ENCODE measurements at places on chromosomes 1 and 21.

DNA sequence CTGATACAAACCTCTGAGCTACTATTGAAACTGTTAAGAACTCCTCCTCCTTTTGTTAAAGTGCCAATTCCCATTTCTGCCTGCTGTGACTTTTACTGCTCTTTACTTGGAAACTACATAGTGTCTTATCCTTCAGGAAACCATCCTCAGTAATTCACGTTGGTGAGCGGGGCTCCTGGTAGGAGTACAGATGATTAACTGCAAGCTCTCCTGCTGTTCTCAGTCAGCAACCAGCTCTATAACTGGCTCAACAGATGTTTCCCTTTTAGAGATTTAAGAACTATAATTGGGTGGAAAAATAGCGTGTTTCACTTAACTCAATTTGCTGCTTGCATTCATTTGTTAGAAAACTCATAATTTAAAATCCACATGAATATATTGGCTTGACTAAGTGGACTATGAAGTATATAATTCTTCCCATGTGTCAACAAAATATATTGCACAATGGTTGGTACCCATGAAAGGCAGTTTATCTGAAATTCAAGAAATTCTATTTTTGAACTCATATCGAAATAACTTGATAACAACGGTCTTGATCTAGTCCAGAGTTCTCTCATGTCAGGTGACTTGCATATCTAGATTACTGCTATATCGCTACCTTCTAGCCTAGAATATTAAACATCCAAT, 574.0 kb downstream of the KCNT2 start:
- DNase-seq = no peak

GRCh38 chr1:30196872-30197638, 526.3 kb downstream of the MATN1 start:
- DNase-seq = no peak

- DNase-seq = no peak
Observed at GRCh38 chr1:110477445-110477957, 26.6 kb downstream of the PROK1 start.

DNA sequence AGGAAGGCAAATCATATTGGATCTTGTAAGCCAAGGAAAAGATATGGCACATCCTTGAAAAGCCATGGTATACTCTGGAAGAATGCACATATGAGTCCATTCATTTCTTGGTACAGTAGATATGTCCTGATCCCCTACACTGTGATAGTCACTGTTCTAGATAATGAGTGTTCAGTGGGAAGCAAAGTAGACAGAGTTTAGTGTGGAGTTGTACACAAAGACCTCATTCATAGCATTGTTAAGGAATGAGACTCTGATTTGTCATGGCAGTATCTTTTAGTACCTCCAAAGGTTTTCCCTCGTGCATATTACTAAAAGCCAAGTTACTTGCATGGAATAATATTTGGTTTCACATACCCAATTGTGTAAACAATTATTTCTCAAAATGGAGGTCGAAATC, 204.7 kb downstream of the NFIA start:
- no peak for DNase-seq

- no peak for DNase-seq
Observed at GRCh38 chr1:203276916-203277545, 28.3 kb upstream of the BTG2 start.

DNA sequence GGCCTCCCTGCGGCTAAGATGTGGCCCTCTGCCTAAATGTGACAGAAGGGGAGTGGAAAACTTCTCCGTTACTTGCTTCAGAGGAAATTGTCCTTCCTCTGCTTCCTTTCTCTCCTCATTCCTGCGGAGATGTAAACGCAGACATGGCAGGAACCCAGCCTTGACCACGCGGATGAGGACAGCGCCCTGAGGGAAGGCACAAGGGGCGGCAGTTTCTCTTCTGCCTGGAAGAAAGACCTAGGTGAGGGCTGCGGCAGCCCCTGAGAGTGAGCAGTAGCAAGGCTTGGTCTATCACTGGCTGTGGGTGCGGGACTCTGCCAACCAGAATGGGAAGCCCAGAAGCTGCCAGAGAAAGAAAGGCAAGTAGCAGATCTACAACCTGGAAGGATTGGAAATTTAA, 14.0 kb upstream of the CTPS1 start:
- DNase-seq = no peak

DNA sequence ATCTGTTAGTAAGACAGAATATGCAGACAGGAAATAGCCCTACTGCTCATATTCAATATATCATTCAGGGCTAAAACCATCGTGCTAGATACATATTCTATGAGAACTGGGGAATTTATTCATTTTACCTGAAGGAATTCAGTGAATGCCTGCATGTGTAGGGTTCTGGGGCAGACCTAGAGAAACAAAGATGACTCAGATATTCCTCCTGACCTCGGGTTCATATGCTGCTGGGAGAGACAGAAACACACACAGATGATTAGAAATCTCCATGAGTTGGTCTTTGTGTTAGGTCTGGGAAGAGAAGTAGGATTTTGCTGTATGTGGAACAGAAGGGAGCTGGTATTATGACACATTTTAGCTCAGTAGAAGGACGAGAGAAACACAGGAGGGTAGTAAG, 176.5 kb upstream of the ST6GALNAC5 start:
- no peak for DNase-seq

DNA sequence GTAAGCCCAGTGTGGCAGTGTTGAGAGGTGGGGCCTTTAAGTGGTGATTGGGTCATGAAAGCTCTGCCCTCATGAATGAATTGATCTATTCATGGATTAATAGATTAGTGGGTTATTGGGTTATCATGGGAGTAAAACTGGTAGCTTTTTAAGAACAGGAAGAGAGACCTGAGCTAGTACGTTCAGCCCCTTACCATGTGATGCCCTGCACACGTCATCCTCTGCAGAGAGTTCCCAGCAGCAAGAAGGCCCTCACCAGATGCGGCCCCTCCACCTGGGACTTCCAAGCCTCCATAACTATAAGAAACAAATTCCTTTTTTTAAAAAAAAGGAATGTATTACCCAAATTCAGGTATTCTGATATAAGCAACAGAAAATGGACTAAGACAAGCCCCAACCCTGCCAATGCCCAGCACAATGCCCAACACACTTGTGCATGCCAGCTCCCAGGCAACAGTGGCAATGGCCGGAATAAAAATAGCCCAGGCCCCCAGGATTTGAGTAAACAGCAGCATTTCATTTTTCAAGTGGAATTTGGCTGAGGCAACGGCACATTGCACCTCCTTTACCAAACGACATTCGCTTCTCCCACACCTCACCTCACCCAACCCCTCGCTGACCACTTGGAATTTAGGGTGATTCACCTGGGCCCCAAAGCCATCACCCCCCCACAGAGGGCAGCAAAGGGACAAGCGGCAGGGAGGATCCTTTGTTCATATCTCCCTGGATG, 215.9 kb downstream of the TOMM20 start:
- no peak for DNase-seq

DNA sequence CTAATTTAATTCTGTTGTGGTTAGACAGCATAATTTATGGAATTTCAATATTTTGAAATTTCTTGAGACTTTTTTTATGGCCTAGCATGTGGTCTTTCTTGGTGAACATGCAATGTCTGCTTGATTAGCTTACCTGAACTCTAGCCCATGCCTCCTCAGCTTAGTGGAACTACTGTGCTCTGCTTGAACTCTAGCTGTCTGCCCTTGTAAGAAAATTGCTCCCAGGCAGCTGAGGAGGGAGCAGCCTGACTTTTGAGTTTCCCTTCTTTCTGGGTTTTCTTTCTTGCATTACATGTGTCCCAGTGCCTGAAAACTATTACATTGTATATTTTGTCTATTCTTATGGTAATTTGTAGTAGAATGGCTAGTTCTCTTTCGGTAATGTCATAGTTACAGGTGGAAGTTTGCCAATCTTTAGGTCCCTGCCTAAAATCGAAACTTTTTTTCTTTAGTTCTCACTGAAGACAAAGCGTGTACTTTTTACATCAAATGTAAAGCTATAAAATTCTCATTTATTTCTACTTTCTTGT, 105.3 kb downstream of the MAST2 start:
- no peak for DNase-seq

DNA sequence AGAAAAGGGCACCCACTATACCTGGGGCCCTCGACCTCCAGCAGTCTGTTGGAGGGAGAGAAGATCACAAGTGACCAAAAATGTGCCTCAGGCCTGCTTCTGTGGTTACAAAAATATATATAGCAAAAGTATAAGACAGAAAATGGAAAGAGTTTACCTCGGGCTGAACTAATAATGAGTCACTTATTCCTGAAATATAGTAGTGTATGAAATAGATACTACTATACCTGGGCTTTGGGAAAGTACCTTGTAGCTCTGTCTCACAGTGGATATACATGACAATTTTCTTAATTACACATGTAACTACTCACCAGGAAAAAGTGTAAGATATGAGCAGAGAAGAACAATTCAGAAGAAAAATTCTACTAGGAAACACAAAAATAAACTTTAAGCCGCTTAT, 7.3 kb upstream of the APCS start:
- no peak for DNase-seq

DNA sequence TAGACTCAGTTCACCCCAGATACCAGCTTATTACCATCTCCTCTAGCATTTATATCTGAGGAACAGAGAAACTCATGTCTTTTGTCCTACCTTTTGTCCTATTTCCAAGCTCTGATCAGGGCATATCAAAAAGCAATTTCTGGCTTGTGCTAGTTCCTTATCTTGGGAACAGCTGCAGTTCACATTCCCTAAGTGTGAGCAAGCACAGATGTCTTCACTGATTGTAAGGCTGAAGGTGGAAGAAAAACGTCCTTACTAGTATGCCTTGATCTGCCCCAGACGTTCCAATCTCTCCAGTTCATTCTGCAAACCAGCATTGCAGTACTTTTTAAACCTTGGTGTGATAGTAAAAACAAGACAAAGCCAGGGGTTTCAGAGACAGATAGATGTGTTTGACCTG, 139.8 kb downstream of the NCAM2 start:
- no peak for DNase-seq

DNA sequence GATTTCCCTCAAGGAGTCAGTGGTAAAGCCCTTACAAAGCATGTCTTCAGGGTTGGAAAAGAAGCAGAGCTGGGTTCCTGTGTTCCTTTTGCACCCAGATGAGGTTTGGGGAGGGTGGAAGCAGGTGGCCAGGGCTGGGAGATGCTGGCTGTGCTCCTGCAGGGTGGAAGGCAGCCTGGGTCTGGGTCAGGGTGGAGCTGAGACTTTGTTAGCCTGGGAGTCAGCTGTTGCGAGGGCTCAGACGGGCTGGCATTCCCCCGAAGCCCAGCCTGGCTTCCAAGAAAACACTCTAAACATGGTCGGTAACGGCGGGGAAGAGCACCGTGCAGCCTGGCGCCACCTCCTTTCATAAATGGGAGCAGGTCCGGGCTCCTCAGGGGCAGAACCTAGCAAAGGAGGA, 43.7 kb upstream of the EPS8L3 start:
- DNase-seq = no peak

DNA sequence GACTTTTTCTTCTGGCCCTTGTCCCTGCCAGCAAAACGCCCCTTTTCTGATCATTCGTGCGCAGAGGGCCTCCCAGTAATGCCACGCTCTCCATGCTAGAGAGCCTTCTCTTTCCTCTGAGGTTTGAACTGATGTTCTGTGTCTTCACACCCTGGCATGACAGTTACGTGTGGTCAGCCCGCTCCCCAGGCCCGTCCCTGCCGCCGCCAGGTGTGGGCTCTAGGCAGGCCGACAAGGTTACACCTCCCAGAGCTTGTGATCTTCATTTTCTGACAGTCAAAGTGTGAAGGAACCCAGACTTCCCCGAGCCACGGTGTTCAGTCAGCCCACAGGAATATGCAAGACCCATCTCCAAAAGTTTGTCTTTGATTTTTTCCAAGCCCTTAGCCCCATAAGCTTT, 265.6 kb downstream of the TM2D1 start:
- no peak for DNase-seq

- DNase-seq = no peak
Observed at GRCh38 chr1:229295745-229296144, 24.8 kb downstream of the RAB4A start.
